ENCODE measurements at places on chromosomes 1 and 21. TPM values are rescaled to one million over a fixed set of nuclear protein-coding genes. Genes with fewer than 3 reads are reported as not detected.

LCE2B gene
- total RNA-seq = not detected

CFAP107 gene
- 2.3 TPM for total RNA-seq

ETNK2 gene
- 22.9 TPM for total RNA-seq

CD48 gene
- 1.1 TPM for total RNA-seq

C8A gene
- 0.06 TPM for total RNA-seq

MRPL9 gene
- 91.3 TPM for total RNA-seq

CRYZL1 gene
- total RNA-seq = 49.8 TPM

TMPRSS15 gene
- 0.61 TPM for total RNA-seq

C1QTNF12 gene
- total RNA-seq = 10.4 TPM

HORMAD1 gene
- 2.7 TPM for total RNA-seq

UTS2 gene
- total RNA-seq = 11.0 TPM

FMO3 gene
- 3.5 TPM for total RNA-seq

INTS3 gene
- total RNA-seq = 57.8 TPM

LAD1 gene
- total RNA-seq = 0.17 TPM

HLX gene
- total RNA-seq = 4.1 TPM

SPRR1B gene
- not detected for total RNA-seq

SMIM34 gene
- 0.11 TPM for total RNA-seq

TFF2 gene
- total RNA-seq = not detected

NUP210L gene
- 0.10 TPM for total RNA-seq

RHEX gene
- total RNA-seq = 0.59 TPM

SLC25A44 gene
- 15.1 TPM for total RNA-seq

CRP gene
- not detected for total RNA-seq

GON4L gene
- 44.8 TPM for total RNA-seq
